ENCODE measurements at places on chromosomes 5 and 9.

GRCh38 chr5:139396691-139397090, 1.8 kb upstream of the PROB1 start:
- DNase-seq: no peak

DNA sequence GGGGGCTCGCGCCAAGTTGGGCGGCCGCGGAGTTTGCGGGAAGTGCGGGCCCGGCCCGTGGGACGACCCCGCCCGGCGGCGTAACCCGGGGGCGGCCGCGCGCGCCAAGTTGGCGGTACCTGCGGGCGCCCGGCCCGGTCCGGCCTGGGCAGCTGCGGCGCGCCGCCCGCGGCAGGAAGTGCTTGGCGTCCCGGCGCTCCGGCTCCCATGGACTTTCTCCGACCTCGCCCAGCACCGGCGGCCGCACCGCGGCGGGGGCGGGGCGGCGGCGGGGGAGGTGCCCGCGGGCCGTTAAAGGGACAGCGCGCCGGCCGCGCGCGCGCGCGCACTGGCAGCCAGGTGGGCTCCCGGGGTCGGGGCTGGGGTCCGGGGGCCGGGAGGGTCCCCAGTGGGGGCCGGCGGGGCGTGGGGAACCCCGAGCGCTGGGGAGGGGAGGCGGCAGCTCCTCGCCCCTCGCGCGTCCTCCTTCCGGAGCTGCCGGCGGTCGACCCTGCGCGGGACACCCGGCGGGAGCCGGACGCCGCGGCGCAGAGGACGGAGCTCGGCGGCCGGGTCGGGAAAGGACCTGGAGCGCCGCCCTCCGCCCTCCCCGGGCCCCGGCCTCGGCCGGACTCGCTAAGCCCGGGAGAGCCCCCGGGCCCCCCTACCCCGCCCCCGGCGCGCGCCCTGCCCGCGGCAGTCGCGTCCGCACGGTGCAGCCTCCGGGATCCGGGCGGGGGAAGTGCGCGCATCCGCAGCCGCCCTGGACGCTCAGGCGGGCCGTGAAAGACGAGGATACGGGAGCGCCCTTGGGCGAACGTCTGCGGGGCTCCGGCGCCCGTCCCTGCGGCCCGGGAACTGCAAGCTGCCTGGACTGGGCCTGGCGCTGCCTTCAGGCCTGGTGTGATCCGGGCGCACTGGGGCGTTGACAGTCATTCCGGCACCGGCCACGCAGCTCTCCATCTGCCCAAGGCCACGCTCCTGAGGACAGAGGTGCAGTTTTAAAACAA, at the start of gene NACC2:
TSS of gene NACC2 (minus strand) at position 220 of the 989 bp plus-strand sequence. CDS start 44,768 bp downstream, outside the sequence.
- no peak for DNase-seq

GRCh38 chr5:16573401-16573800, 43.4 kb downstream of the RETREG1 start:
- DNase-seq: no peak

DNA sequence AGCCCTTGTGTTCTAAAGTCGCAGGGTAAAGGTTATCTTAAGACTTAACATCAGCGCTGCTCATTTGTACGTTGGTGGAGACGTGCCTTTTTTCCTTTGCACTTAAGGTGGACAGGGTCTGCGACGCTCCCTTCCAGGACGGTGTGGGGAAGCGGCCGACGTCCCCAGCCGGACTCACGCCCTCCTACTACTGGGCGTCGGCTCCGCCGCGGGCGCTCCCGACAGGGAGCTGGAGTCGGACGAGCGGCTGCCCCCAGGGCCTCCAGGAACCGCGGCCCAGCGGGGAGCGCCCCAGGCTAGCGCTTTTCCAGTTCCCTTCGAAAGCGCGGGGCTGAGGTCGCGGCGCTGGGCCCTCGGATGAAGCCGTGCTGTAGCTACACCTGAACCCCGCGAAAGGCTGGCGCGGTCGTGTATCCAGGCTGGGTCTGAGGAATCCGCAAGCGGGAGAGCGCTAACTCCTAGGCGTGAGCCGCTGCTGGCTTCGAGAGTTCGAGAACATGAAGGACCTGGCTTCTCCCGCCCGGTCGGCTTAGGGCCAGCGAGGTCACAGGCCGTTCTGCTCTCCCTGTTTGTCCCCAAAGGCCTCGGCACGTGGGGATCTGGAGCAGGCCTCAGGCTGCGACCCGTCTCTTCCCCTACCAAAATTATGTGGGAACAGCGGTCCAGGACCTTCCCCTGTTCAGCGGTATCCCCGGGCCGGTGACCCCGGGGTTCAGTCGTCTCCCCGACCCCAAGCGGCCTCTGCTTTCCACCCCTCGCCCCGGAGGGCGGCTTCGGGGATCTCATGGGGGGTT, 3.8 kb upstream of the DMRT3 start:
- DNase-seq: no peak

- no peak for DNase-seq
These were observed 122.9 kb downstream of the OXCT1 start for GRCh38 chr5:41747301-41747700.

DNA sequence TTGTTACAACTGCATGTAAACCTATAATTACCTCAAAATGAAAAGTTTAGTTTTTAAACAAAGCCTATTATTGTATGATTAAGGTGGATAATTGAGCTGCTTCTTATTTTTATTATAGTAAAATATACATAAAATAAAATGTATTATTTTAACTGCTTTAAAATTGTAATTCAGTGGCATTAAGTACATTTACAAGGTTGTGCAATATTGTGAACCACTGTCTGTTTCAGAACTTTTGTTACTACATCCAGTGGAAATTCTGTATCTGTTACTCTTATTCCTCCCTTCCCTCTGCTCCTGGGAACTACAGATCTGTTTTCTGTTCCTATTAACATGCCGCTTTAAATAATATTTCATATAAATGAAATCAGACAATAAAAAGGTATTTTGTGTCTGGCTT, 37.1 kb downstream of the ITGA1 start:
- DNase-seq: no peak

GRCh38 chr9:98372077-98372836, 116.8 kb upstream of the TBC1D2 start:
- no peak for DNase-seq

- no peak for DNase-seq
These were observed 24.4 kb upstream of the GRAMD2B start for GRCh38 chr5:126398791-126399190.

DNA sequence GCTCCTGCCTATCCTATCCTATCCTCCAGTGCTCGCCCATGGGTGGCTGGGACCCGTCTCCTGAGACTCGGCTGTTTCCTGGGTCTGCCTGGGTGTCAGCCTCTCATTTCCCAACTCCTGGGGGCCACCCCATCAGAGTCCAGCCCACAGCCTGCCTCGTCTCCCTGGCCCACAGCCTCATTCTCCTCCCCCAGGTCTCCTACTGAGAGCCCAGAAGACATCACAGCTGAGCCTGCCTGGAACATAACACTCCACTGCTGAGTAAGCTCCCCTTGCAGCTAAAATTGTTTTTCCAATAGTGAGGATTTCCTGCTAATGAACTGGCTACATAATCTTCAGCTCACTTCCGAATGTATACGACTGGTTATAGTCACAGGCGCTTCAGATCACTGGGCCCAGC, 95.3 kb downstream of the TTLL11 start:
- no peak for DNase-seq

DNA sequence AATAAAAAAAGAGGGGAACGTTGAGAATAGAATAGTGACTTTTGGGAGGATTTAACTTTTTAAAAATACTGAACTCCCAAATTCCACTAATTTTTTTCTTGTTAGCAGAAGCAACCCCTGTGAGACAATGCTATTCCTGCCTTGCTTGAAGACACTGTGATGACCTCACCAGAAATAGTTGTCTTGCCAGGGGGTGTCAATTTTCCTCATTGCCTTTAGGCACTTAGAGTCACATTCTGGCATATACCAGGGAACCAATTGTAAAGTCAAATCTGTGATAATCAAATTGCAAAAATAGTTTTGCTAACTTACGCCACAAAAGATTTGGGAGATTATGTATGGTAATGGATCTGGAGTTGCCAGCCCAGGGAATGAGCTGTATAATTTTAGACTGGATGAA, 42.8 kb upstream of the RPS23 start:
- DNase-seq: no peak

GRCh38 chr5:32434221-32434620, 10.3 kb downstream of the ZFR start:
- DNase-seq: no peak

DNA sequence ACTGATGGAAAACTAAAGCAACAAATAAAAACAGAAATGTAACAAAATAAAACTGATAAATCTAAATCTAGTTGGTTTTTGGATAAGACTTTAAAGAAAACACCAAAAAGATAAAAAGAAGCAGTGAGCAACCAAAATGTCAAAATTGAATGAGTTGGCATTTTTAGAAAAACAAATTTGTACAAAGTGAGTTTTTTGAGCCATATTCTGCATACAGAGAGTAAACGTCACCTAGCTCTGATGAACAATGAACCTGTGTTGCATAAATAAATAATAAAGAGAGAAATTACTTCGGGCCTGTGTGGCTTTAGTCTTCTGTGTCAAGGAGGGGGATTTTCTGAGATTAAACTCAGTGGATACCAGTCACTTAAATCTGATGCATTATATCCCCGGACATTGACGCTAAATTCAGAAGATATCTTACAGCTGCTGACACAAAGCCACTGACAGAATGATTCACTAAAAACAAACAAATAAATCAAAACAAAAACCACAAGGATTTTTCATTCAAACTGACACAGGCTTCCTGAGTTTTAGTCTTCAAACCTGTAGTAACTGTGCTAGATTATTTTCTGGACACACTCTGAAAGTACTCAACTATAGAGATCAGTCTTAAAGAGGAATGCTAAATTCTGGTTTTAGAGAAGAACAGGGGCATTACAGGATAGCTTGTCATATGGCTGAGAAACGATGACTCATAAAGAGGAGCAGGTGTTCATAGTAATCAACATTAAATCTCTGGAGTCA, 403.5 kb upstream of the ST8SIA4 start:
- DNase-seq: no peak

GRCh38 chr9:110797611-110798010, 129.0 kb downstream of the MUSK start:
- DNase-seq: no peak

- no peak for DNase-seq
These were observed 10.4 kb downstream of the ABLIM3 start for GRCh38 chr5:149151717-149152116.

DNA sequence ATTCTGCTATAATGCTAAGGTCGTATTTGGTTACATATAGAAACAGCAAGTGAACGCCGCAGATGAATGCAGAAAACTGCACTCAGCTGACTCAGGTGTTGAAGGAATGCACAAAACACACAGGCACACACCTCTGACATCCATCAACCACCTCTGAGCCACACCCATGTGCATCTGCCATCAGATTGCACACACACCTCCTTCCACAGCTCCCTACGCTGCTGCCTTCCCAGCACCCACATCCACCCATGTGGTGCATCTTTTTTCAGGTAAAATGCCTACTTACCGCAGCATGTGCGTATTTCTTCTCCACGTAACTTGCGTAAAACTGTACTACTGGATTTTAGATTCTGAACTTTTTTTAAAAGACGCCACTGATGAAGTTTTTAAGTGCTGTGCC, 7.1 kb downstream of the STK10 start:
- DNase-seq: no peak

GRCh38 chr5:85109616-85110015, 724.9 kb upstream of the EDIL3 start:
- DNase-seq: no peak

- no peak for DNase-seq
These were observed 52.8 kb downstream of the ARL15 start for GRCh38 chr5:54257366-54258118.

- DNase-seq: no peak
These were observed 94.0 kb upstream of the SLC25A48 start for GRCh38 chr5:135740475-135740874.

- no peak for DNase-seq
These were observed 91.3 kb downstream of the PRRT1B start for GRCh38 chr9:131636593-131636992.

DNA sequence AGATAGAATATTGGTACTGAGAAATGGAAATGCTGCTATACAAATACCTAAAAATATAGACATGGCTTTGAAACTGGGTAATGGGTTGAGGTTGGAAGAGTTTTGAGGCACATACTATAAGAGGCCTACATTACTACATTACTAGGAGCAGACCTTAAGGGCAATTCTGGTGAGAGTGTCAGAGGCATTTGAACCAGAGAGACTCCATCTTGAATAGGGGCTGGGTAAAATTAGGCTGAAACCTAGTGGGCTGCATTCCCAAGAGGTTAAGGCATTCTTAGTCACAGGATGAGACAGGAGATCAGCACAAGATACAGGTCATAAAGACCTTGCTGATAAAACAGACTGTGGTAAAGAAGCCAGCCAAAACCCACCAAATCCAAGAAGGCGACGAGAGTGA, 104.6 kb upstream of the ADRA1B start:
- no peak for DNase-seq

- no peak for DNase-seq
These were observed 61.5 kb downstream of the MEGF10 start for GRCh38 chr5:127352068-127352467.

- DNase-seq: no peak
These were observed 914.9 kb downstream of the EFNA5 start for GRCh38 chr5:106755789-106756188.

- DNase-seq: no peak
These were observed 348 bp downstream of the CATSPER3 start for GRCh38 chr5:134968055-134968454.

GRCh38 chr9:97479496-97480159, 21.8 kb upstream of the TMOD1 start:
- DNase-seq: no peak

- no peak for DNase-seq
These were observed 332.7 kb downstream of the PRDM9 start for GRCh38 chr5:23840083-23840482.

DNA sequence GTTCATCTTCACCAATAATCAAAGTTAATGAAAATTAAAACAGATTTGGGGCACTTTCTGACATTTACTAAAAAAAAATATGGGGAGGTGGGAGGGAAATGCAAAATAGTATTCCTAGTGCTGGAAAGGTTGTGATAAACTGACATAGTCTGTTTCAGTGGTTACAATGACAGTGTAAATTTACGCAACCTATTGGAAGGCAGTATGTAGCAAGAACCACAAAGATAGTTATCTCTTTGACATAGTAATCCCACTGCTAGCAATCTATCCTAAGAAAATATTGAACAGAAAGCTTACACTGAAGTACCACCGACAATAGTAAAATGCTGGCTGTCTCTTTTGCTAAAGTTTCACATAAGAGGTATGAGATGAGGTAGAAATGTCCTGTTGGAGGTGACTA, 15.1 kb upstream of the EPB41L4B start:
- no peak for DNase-seq

- DNase-seq: peak; percentile 2
These were observed 433.8 kb upstream of the CDH9 start for GRCh38 chr5:27472000-27472763.

DNA sequence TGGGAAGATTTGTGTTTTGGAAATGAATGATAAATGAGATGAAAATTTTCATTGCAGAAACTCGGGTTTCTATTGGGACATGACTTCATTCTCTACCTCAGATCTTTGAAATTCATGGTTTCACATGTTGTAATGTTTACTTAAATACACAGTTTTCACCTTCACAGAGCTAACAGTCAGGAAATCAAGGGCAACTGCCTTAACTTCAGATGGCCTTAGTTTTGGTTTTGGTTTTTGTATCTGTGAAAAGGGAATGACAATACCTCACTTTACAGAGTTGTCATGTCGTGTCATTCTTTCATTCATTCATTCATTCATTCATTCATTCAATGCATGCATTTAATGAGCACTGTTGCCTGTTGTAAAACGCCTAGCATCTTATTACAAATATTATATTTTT, 41.9 kb downstream of the NIM1K start:
- DNase-seq: no peak

- no peak for DNase-seq
These were observed 195.8 kb upstream of the KLF4 start for GRCh38 chr9:107685376-107685775.

- no peak for DNase-seq
These were observed 39.6 kb downstream of the NKD2 start for GRCh38 chr5:1048162-1048721.

Data from left renal cortex interstitium (tissue), 4 donors.